Activated CD8-positive, alpha-beta T cell treated with anti-CD3 and anti-CD28 coated beads, Interleukin-2, amount 10 ng/mL, durations not matched to agents 7 days and 5 days (primary cell): ENCODE measurements at places on chromosomes 3 and 15. TPM values are rescaled to one million over a fixed set of nuclear protein-coding genes. Genes with fewer than 3 reads are reported as not detected.

GRCh38 chr3:134970895-134971294 lies 175.8 kb downstream of the EPHB1 start:
- H3K4me3 ChIP-seq = no peak overlapping the region
- H3K4me1 ChIP-seq = no peaks in the 10 kb centered on the region

Gene ETV5
- total RNA-seq = 0.52 TPM

- no peak overlapping the region for H3K27ac ChIP-seq
- no peaks in the 10 kb centered on the region for H3K27me3 ChIP-seq
- H3K36me3 ChIP-seq = peaks cover 47% of the 10 kb centered on the region
- no peak overlapping the region for H3K4me3 ChIP-seq
- DNase-seq = no peak
- peaks cover 41% of the 10 kb centered on the region for H3K4me1 ChIP-seq
Observed at GRCh38 chr3:106232956-106233355, 364.1 kb upstream of the CBLB start.

Gene ZPLD1
- not detected for total RNA-seq
